GM12878 (cell line): ENCODE measurements at places on chromosomes 13 and 19. TPM values are rescaled to one million over a fixed set of nuclear protein-coding genes. Genes with fewer than 3 reads are reported as not detected.

Gene MBD3L2
- not detected in 2 replicates for total RNA-seq

Gene ERICH6B
- total RNA-seq = not detected in 2 replicates

Gene KL
- 1.6 TPM in 2 replicates for total RNA-seq

Gene MYH14
- 0.27 and 0.69 TPM in 2 replicates for total RNA-seq

Gene ZNF529
- 5.4 and 6.9 TPM in 2 replicates for total RNA-seq

Gene NFIC
- 50.5 and 53.5 TPM in 2 replicates for total RNA-seq

Gene DPRX
- total RNA-seq = not detected in 2 replicates

Gene KLF1
- total RNA-seq = 0.24 and 0.38 TPM in 2 replicates

Gene TMPRSS9
- not detected in 2 replicates for total RNA-seq

Gene ANKRD24
- 0.51 and 0.59 TPM in 2 replicates for total RNA-seq

Gene FAM216B
- not detected in 2 replicates for total RNA-seq

Gene CTXN1
- total RNA-seq = 1.0 and 1.1 TPM in 2 replicates

Gene ZNF208
- not detected in 2 replicates for total RNA-seq

Gene KLC3
- total RNA-seq = 0.33 and 0.37 TPM in 2 replicates

Gene SRRM5
- 0.08 and 0.19 TPM in 2 replicates for total RNA-seq

Gene ZNF99
- not detected in 2 replicates for total RNA-seq

Gene TNFAIP8L1
- total RNA-seq = 12.7 and 14.3 TPM in 2 replicates

Gene LILRB4
- total RNA-seq = 25.2 and 26.0 TPM in 2 replicates

Gene GPX4
- 305 and 316 TPM in 2 replicates for total RNA-seq

Gene MYBPC2
- total RNA-seq = 0.90 and 1.4 TPM in 2 replicates

Gene ZNF829
- 0.23 and 0.32 TPM in 2 replicates for total RNA-seq

Gene GPC6
- 0.16 TPM in 1 of 2 replicates, not detected in the other for total RNA-seq

Gene ZNF568
- 0.48 and 0.77 TPM in 2 replicates for total RNA-seq

Gene EFNB2
- 0.40 and 0.44 TPM in 2 replicates for total RNA-seq

Gene ACTL9
- not detected in 2 replicates for total RNA-seq

Gene MOB3A
- 176 and 181 TPM in 2 replicates for total RNA-seq
